Ecto neural progenitor cell (in vitro differentiated cells): ENCODE measurements at places on chromosomes 2 and 18.

DNA sequence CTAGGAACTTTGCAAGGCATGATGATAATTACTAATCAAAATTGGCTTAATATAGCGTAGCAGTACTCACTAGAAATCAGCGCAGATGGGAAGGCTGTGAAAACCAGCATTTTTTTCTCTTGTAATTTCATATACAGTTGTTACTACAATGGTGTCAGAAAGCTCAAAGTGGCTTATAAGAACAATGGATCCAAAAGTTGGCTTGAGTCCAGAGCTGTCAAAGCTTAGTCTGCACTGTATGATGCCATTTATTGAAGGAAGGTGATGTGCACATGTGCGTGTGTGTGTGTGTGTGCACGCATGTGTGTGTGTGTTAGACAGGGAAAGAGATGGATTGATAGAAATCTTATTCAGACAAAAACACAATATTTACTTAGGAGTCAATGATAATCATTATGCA is 341.3 kb downstream of the TGIF1 start:
- no peak for DNase-seq

DNA sequence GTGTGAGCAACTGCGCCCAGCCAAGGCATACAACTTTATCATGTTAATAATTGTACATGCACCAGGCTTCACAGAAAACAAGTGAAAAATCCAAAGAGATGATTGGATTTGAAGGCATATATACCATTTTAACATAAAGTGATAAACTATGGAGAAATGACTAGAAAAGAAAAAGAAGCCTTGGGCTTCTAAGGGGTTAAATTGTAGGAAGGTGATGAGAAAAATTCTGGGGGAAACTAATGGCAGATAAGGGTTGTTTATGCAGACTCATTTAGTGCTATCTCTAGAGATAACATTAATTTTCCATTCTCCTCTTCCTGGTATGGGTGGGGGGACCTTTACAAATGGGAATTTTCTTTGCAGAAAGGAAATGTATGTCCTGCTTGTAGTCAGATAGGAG is 154.0 kb downstream of the TMEM17 start:
- no peak for DNase-seq

- DNase-seq: no peak
Observed at GRCh38 chr2:82333697-82334096, 2029.1 kb upstream of the LRRTM1 start.

DNA sequence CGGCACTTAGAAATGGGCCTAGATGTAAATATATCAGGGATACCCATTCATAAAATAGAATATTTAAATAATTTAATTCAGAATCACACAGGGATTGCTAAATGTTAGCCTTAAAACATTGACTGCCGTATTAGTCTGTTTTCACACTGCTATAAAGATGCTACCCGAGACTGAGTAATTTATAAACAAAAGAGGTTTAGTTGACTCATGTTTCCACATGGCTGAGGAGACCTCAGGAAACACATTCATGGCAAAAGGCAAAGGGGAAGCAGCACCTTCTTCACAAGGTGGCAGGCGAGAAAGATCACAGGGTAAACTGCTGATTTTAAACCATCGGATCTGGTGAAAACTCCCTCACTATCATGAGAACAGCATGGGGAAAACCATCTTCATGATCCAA is 223.6 kb upstream of the GULP1 start:
- DNase-seq: no peak

DNA sequence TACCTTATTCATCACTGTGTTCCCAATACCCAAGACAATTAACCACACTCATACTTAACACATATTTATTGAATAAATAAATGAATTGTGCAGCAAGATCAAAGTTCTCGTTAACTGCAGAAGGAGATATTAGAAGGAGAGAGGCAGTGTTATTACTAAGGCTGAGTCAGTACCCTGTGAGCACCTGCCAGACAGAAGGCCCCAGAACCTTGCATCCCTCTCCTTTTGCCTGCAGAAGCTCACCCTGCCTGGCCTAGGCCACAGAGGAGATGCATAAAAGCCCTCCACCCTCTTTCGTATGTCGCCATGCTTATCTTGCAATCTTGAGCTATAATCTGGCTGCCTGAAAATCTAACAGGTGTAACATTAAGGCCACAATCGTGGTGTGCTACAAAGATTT is 20.5 kb upstream of the RNF149 start:
- DNase-seq: no peak

GRCh38 chr18:58051765-58052460 is 7.9 kb downstream of the NEDD4L start:
- no peak for DNase-seq
